ENCODE measurements at places on chromosomes 1 and 21. TPM values are rescaled to one million over a fixed set of nuclear protein-coding genes. Genes with fewer than 3 reads are reported as not detected.

Gene MSH4
- 0.28 TPM for total RNA-seq

Gene DIRAS3
- total RNA-seq, result not detected

Gene PRRC2C
- 248 TPM for total RNA-seq

Gene TMPRSS2
- total RNA-seq, result 0.33 TPM

Gene CACNA1S
- not detected for total RNA-seq

Gene THEM5
- total RNA-seq, result not detected

Gene TRPM2
- 2.5 TPM for total RNA-seq

Gene STUM
- total RNA-seq, result not detected

All from activated T-cell treated with anti-CD3 and anti-CD28 coated beads, Interleukin-2, amount 50 U/mL, for 4 hours (primary cell).